Dermis microvascular lymphatic vessel endothelial cell (primary cell): ENCODE measurements at places on chromosomes 1 and 21. TPM values are rescaled to one million over a fixed set of nuclear protein-coding genes. Genes with fewer than 3 reads are reported as not detected.
A peak's percentile ranks its signal among the peaks of the same experiment; 100 is the strongest.

GRCh38 chr1:19363536-19364152, 51.5 kb downstream of the SLC66A1 start:
- DNase-seq, result no peak

ROR1 gene
- total RNA-seq, result 0.25 and 0.26 TPM in 2 replicates

CASQ2 gene
- not detected in 2 replicates for total RNA-seq

GRCh38 chr1:10890491-10891071, 94.1 kb upstream of the CASZ1 start:
- DNase-seq, result no peak

- no peak for DNase-seq
These were observed 844.1 kb downstream of the LTN1 start for GRCh38 chr21:28148400-28149064.

OSCP1 gene
- 3.6 and 4.9 TPM in 2 replicates for total RNA-seq

HAPLN2 gene
- 0.13 TPM in 1 of 2 replicates, not detected in the other for total RNA-seq

ZBTB8B gene
- under 0.01 TPM in 2 replicates for total RNA-seq

- peak; percentile 70 for DNase-seq
These were observed 30.6 kb upstream of the CTPS1 start for GRCh38 chr1:40948741-40949443.

- no peak for DNase-seq
These were observed 9.0 kb upstream of the SRM start for GRCh38 chr1:11068600-11069473.

DNA sequence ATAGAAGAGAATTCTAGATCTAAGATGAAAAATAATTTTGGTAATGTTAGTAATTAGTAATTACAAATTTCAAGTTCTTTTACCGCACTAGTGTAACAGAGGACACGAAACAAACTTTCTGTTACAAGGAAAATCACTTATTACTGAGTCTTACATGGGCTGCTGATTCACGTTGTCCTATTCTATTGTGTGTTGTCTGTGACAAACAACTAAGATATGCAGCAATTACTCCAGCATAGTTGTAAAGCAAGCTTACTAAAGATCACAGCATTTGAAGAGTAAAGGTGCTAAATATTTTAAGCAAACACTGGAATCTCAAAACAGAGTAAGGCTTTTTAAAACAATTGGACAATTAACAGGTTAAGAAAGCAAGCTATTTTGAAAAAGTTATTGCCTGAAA, 502.3 kb downstream of the KCNT2 start:
- no peak for DNase-seq

DNA sequence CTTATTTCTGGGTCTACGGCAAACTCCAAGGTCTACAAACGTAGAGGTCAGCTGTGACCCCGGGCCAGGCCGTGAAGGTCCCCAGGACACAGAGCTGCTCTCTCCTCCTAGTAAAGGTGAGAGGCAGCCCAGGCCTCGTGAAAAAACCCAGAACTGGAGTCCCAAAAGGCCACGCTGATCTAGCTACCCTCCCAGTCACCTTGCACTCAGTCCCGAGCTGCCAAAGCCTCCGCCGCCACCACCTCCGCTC, 125 bp downstream of the ATP5PF start:
- no peak for DNase-seq

LRRC71 gene
- 0.13 TPM in 2 replicates for total RNA-seq

DNA sequence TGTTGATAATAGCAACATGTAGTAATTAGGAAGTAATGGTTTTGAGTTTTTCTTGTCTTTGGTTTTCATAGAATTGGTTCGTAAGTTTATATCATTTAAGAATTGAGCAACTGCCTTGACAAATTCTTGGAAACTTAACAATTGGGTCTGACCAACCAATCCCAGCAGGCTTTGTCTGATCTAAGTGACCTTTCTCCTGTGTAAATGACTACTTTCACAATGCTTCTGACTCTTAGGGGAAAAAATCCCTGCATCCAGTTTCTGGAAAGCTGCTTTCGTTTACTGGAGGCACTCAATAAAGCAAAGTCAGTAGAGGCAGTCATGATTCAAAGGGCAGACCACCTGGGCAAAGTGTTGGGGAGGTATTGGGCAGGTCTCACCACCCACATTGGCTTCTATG, 303.6 kb upstream of the FAM78B start:
- DNase-seq, result no peak

DNA sequence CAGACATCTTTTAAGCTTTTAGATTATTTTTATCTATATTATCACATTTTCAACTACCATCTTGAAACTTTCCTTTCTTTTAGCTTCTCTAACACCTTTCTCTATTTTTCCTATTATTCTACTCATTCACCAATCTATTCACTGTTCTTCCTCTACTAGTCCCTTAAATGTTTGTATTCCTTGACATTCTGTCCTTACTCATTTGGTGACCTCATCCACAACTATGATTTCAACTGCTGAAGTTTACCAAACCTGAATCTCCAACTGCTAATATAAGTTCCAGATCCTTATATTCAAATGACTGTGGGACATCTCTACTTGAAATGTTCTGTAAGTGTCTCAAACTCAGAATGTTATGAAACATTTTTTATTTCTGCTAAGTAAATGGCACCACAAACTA, 49.2 kb downstream of the TUT4 start:
- no peak for DNase-seq

TRIM45 gene
- total RNA-seq, result 0.90 and 2.1 TPM in 2 replicates

GRCh38 chr1:24575905-24576587, 20.2 kb downstream of the NCMAP start:
- DNase-seq, result no peak

DNA sequence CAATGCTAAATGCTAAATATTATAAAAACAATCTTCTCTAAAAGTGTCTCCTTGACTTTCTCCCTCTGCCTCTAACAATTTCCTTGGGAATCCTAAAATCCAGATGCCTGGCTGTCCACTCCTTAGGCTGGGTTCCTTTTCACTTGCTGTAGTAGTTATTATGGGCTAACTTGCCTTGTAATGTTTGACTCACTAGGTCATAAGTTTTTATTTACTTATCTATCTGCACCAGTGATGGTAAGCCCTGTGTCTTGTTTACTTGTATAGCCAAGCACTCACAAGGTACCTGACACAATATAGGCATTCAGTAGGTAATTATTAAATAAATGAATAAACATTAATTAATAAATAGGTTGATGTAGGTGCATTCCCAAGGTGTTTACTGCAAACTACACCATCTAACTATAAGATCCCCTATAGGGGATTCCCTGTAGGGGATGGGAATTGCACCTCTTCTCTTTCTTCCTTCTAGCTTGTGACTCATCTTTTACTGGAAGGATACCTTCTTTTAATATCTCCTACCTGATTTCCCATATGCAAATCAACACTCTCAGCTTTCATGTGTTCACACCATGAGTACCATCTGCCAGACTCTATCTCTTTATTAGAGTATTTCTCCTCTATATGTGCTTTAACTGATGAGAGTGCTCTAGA, 14.7 kb upstream of the CHIA start:
- no peak for DNase-seq
